Mammary epithelial cell (primary cell): ENCODE measurements at places on chromosomes 6 and 20. TPM values are rescaled to one million over a fixed set of nuclear protein-coding genes. Genes with fewer than 3 reads are reported as not detected.

The ADGRB3 gene
- not detected for total RNA-seq

The PBOV1 gene
- not detected in 2 replicates for total RNA-seq

The CYP39A1 gene
- 5.2 TPM for total RNA-seq

The IYD gene
- total RNA-seq = under 0.01 TPM

- no peak for DNase-seq
Measured at GRCh38 chr20:54320148-54320607, 112.3 kb downstream of the PFDN4 start.

DNA sequence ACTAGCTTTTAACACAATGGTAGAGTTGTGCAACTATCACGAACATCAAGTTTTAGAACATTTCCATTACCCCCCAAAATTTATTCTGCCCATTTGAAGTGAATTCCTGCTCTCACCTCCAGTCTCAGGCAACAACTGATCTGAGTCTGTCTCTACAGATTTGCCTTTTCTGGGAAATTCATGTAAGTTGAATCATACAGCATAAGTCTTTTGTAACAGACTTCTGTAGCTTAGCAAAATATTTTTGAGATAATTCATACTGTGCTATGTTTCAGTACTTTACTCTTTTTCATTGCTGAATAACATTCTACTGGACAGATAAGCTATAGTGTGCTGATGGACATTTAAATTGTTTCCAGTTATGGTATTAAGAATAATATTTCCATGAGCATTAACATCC lies 447.3 kb upstream of the GJE1 start:
- DNase-seq = no peak

GRCh38 chr6:74834967-74835366 lies 370.9 kb downstream of the COL12A1 start:
- DNase-seq = no peak

- DNase-seq = peak; percentile 5
Measured at GRCh38 chr6:84524636-84525035, 239.8 kb downstream of the TBX18 start.

GRCh38 chr6:124393536-124393935 lies 568.7 kb upstream of the RNF217 start:
- peak; percentile 16 for DNase-seq

GRCh38 chr6:30568245-30568644 lies 3.0 kb upstream of the ABCF1 start:
- no peak for DNase-seq

- no peak for DNase-seq
Measured at GRCh38 chr6:32833664-32834063, 4.9 kb downstream of the TAP2 start.

- DNase-seq = no peak
Measured at GRCh38 chr6:39037082-39037508, 11.5 kb upstream of the GLP1R start.

- DNase-seq = no peak
Measured at GRCh38 chr6:43516367-43516696, 394 bp downstream of the YIPF3 start.

DNA sequence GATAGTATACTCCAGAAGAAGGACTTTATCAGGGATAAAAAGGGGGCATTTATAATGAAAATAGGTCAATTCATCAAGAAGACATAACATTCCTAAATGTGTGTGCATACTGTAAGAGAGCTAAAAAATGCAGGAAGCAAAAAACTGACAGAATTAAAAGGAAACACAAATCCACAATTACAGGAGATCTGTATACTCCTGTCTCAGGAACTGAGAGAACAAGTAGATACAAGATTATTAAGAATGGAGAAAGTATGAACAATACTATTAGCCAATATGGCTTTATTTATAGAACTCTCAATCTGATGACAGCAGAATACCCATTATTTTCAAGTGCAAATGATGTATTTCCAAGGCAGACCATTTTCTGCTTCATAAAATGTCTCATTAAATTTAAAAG lies 167.7 kb upstream of the BMP5 start:
- DNase-seq = peak; percentile 24

GRCh38 chr20:60186412-60186811 lies 228.2 kb downstream of the CDH26 start:
- no peak for DNase-seq

DNA sequence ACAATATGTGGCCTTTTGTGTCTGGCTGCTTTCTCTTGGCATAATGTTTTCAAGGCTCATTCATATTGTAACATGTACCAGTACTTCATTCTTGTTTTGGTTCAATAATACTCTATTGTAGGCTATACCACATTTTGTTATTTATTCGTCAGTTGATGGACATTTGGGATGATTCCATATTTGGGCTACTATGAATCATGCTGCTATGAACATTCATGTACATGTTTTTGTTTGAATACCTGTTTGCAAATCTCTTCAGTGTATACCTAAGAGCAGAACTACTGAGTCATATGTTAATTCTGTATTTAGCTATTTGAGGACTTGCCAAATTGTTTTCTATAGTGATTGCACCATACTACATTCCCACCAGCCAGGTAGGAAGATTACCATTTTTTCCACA lies 259.9 kb downstream of the GMPR start:
- DNase-seq = peak; percentile 86

DNA sequence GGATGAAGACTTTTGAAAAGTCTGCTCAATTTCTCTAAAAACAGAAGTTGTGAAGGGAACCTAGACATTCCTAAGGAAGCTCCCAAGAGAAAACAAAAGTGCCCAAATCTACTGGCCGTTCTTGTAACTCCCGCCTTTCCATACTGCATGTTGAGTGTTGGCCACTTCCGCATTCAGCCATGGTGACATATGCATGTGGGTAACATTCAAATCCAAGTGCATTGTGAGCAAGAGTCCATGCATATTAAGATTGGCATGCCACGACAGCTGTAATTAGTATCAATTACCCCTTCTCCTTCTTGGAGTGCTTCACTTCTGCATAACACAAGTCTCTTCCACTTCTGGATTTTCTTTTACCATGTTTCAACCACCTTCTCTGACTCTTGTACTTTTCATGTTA lies 8.4 kb downstream of the SLC35D3 start:
- DNase-seq = no peak

GRCh38 chr6:143562143-143562542 lies 50.6 kb upstream of the FUCA2 start:
- DNase-seq = no peak

GRCh38 chr20:57160985-57161384 lies 105.5 kb downstream of the BMP7 start:
- no peak for DNase-seq
